ENCODE measurements at places on chromosomes 7 and 10.
A peak's percentile ranks its signal among the peaks of the same experiment; 100 is the strongest.

DNA sequence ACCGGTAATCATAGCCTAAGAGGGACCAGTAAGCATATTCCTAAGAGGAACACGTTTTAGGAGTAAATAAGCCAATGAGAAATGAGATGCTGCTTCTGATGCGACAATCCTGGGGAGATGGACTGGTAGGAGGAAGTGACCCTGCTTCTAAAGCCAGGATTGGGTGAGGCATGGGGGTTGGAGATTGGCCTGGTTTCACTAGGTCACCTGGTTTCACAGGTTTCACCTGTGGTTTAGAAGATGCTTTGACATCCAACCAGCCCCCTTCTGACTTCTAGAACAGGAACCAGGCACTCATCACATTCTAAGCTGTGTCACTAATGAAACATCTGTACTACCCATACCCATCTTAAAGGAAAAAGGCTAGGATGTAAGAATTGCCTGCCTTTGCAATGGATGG is 53.0 kb upstream of the BAMBI start:
- DNase-seq = no peak

DNA sequence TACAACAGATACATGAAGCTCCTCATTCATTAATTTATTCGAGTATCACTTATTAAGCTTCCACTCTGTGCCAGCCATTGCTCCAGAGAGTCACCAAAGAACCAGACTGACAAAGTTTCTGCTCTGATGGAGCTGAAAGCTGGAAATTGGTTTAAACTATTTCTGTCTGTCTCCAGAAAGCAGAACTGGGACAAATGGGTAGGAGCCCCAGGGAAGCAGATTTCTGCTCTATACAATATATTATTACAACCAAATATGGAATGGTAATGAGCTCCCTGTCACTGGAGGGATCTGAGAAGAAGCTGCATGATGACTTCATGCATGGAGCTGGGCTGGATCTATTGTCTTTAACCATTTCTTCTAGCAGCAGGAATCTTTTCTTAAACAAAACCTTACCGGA is 165.4 kb upstream of the ADO start:
- no peak for DNase-seq

DNA sequence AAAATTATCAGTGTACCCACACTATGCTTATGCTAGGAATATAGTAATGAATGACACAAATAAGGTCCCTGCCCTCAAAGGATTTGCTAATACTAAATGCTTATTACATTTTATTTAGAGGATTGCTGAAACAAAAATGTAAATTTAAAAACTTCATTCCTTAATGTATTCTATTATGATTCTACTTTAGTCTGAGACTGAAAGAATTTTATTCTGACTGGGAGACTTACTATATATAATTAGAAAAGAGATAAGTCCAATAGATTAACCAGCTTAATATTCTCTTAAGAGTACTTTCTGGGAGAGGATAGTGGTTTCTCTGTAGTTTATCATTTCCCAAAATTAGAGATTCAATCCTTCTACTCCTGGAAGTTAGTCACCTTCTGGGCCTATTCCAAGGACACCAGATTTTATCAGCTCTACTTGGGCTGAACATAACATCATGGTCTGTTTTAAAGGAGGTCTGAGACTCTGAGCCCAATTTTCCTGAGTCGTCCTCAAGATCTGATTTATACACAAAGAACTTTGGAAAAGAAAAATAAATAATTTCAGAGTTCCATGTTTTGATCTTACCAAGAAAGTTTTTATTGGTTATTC is 41.1 kb downstream of the ASZ1 start:
- DNase-seq = no peak

GRCh38 chr10:87518937-87519336 is 14.2 kb downstream of the MINPP1 start:
- no peak for DNase-seq

DNA sequence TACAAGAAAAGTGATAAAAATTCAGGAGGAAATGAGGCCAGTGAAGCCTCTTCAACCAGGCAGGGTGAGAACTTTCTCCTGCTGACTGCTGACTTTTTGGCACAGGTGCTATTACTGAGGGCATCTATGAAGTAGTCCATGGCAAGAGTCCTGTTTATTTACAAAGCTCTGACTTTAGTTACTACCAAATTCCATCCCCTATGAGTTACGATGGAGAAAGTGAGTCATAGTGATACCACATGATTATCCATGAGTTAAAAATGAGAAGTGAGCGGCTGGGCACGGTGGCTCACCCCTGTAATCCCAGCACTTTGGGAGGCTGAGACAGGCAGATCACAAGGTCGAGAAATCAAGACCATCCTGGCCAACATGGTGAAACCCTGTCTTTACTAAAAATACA is 19.9 kb downstream of the CCDC3 start:
- DNase-seq = no peak

- peak; percentile 71 for DNase-seq
Observed at GRCh38 chr10:59362144-59362958, at the start of gene FAM13C. FAM13C (minus strand) TSS chr10:59362549; CDS start chr10:59362460, 89 bp downstream.

DNA sequence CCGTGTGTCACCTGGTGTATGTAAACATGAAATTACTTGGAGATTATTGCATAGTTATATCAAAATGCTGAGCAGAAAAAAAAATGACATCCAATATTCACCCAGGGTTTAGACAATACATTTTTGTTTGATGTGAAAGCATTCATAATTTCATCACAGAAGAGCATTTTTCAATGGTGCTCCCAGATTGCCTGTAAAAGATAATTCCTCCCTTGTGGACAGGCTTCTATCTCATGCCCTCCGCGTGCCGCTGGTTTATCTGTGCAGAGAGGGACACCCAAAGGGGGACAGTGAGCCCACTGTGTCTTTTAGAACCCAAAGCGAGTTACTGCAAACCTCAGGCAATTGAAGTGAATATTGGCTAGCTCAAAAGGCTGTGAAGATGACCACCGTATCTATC is 126.2 kb upstream of the KLF6 start:
- DNase-seq = no peak

Measured in heart right ventricle (tissue), 16 donors.